ENCODE measurements at places on chromosomes 16 and 17. TPM values are rescaled to one million over a fixed set of nuclear protein-coding genes. Genes with fewer than 3 reads are reported as not detected.
A peak's percentile ranks its signal among the peaks of the same experiment; 100 is the strongest.

GRCh38 chr17:76296186-76296585, 11.9 kb downstream of the QRICH2 start:
- DNase-seq = no peak
- peaks cover 4% of the 10 kb centered on the region for H3K4me1 ChIP-seq
- no peak overlapping the region for H3K27ac ChIP-seq

GRCh38 chr16:69157196-69157595, 24.7 kb downstream of the UTP4 start:
- DNase-seq = no peak
- H3K27me3 ChIP-seq = no peaks in the 10 kb centered on the region
- H3K36me3 ChIP-seq = peaks cover 21% of the 10 kb centered on the region
- H3K27ac ChIP-seq = no peak overlapping the region

DNA sequence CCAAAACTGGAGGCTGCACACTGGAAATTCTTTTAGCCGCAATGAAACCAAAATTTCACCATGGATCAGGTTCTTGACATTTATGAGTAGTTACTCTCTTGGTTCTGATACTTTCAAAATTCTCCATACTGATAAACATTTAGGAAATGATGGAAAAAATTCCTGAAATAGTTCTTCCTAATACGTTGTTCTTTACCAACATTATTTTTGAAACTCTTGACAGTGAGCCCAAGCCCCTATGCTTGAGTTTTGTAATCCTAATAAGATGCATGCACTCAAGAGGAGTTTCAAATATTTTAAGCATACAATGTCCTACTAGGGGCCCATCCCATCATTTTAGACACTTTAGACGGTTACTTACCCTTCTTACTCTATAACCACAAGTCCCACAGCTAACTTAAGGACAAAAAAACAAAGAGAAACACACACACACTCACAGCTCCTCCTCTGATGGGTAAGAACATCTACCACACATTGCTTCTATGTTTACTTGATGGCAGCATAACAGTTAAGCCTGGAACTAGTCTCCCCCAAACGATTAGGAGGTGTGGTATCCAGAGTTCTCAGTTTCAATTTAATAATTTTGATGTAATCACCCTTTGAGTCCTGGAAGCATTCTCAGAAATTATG, 3.7 kb downstream of the VEZF1 start:
- H3K27ac ChIP-seq = no peak overlapping the region
- H3K36me3 ChIP-seq = peaks cover 14% of the 10 kb centered on the region
- peaks cover 31% of the 10 kb centered on the region for H3K4me1 ChIP-seq
- no peaks in the 10 kb centered on the region for H3K27me3 ChIP-seq
- no peak for DNase-seq
- no peak overlapping the region for H3K4me3 ChIP-seq

DNA sequence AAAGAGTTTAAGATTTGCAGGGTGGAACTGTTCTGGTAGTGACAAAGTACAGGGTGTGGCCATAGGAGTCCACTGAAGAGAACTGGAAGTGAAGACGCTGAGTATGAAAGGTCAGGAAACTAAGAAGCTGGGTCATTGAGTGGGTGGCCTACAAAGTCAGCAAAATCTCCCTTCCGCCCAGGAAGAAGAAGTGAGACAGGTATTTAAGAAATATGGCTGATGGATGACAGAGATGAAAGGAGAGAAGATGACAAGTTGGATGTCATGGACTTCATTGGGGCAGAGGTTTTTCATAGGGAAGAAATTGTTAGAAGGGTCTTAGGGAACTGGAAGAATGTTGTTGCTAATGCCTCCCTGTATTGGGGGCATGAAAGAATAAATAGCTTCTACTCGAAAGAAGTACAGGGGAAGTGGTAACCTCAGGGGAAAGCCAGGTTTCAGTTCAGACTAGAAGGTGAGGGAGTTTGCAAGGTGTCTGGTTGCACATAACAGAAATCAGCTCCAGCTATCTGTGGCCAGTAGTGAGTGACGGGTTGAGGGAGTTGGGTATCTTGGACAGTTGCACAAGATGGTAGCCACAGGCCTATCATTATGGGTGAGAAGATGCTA, 33.6 kb upstream of the MED13 start:
- no peaks in the 10 kb centered on the region for H3K36me3 ChIP-seq
- H3K27me3 ChIP-seq = no peaks in the 10 kb centered on the region
- H3K27ac ChIP-seq = no peak overlapping the region
- H3K4me3 ChIP-seq = no peak overlapping the region
- no peak for DNase-seq
- peaks cover 5% of the 10 kb centered on the region for H3K4me1 ChIP-seq

- no peak overlapping the region for H3K4me3 ChIP-seq
- H3K36me3 ChIP-seq = no peaks in the 10 kb centered on the region
- no peak for DNase-seq
- peaks cover 13% of the 10 kb centered on the region for H3K4me1 ChIP-seq
- no peak overlapping the region for H3K27ac ChIP-seq
Measured at GRCh38 chr17:65229621-65229995, 92.4 kb downstream of the RGS9 start.

DNA sequence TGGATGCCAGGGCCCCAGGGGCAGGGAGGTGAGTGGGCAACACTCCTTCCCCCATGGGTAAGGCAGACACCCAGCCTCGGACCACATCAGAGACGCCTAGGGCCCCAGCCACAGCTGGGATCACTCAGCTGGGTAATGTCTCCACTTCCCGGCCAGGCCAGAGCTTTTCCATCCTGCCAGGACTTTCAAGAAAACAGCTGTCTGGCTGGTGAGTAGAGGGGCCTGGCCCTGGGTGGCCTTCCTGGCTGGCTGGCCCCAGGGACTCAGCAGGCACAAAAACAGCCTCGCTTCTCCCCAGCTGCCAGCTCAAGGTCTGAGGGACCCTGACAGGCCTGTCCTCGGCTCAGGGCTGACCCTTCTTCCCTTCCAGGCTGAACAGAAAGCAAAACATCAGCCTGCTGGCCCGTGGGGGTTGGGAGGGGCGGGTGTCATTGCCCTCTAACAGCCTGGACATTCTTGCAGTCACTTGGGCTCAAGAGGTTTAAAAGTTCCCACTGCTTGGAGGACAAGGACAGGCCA, 45.3 kb upstream of the JPH3 start:
- H3K4me1 ChIP-seq = peaks cover 9% of the 10 kb centered on the region
- no peaks in the 10 kb centered on the region for H3K36me3 ChIP-seq
- no peak for DNase-seq
- H3K27ac ChIP-seq = no peak overlapping the region

DNA sequence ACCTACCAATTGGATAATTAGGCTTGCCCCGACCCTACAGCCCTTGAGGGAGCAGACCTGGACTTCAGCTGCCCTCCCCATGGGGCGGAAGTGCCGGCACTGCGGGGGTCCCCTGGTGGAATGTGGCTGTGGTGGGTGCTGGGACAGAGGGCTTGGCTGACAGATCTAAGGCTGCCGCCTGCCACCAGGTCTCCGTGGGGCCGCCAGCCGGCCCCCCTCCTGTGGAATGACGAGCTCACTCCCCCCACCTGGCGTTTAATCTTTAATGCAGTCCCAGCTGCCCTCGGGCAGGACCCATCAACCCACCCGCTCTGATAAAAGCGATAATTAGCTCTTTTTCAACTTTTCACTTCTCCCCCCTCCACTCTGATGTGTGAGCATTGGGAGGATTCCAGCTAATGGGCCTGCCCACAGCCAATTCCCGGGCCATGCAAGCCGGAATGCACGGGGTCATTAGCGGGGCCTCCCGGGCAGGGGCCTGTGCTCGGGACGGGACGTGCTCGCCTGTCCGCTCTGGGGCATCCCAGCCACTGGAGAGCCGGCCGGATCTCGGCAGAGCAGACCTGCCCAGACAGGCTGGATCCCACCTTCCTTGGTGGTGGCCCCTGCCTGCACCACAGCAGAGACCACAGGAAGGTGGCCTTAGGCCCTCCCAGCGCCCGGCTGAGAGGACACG, 28.3 kb upstream of the GOSR2 start:
- no peaks in the 10 kb centered on the region for H3K4me1 ChIP-seq
- DNase-seq = no peak
- H3K36me3 ChIP-seq = no peaks in the 10 kb centered on the region

GRCh38 chr17:77444628-77444983, 303.8 kb downstream of the SEC14L1 start:
- DNase-seq = no peak
- no peaks in the 10 kb centered on the region for H3K27me3 ChIP-seq
- H3K36me3 ChIP-seq = no peaks in the 10 kb centered on the region
- H3K4me1 ChIP-seq = peaks cover 9% of the 10 kb centered on the region

DNA sequence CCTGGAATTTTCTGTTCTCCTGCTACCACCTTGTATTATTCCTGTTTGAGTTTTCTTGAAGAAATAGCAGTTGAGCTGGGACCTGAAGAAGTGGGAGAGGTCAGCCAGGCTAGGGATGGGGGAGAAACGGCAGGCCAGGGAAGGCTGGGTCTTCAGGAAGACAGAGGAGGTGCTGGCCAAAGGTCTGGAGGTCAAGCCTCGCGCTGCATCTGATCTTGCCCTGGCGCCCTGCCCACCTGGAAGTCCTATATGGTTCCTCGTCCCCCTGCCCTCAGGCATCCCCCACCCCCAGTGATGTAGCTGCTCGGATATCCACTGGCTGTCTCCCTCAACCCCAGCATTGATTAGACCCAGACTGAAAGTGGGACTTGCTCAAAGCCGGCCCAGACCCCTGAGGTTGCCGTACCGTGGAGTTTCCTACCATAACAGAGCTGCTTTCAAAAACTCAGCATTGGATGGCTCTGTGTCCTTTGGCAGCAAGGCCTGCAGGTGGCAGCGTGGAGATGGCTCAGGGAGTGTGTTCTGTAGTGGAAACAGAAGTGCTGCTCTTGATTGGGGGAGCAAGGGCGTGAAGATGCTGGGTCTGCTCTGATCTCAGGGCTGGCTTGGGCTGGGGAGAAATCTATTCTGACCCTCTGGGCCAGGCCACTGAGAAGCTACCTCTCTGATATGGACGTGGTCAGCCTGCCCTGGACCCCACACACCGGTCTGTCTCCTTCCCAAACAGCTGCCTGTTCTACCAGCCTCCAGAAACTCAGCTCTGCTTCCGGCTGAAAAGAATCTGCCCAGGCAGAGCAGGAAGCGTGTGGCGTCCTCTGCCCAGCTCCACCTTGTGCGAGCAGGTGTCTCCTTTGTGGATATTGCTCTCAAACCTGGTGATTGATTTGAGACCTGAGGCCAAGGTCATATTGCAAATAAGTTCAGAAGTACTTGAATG, 107.0 kb upstream of the CACNG5 start:
- no peak overlapping the region for H3K4me3 ChIP-seq
- no peaks in the 10 kb centered on the region for H3K36me3 ChIP-seq
- H3K27me3 ChIP-seq = no peaks in the 10 kb centered on the region
- no peaks in the 10 kb centered on the region for H3K4me1 ChIP-seq
- peak; percentile 61 for DNase-seq

DNA sequence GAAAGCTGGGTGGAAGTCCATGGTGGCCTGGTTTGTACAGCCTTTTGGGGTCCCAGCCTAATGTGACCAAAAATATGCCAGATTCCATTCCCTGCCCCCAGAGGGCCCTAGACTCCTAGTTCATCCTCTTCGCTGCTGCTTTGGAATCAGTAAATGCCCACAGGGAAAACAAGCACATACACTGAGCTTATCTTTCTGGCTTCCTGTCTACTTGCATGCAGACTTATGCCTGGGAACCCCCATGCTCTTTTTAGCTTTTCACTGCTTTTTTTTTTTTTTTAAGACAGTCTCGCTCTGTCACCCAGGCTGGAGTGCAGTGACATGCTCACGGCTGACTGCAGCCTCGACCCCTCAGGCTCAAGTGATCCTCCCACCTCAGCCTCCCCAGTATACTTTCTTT, 6.2 kb upstream of the CD300LG start:
- H3K27ac ChIP-seq = no peak overlapping the region
- H3K36me3 ChIP-seq = no peaks in the 10 kb centered on the region
- no peaks in the 10 kb centered on the region for H3K4me1 ChIP-seq
- H3K4me3 ChIP-seq = no peak overlapping the region

DNA sequence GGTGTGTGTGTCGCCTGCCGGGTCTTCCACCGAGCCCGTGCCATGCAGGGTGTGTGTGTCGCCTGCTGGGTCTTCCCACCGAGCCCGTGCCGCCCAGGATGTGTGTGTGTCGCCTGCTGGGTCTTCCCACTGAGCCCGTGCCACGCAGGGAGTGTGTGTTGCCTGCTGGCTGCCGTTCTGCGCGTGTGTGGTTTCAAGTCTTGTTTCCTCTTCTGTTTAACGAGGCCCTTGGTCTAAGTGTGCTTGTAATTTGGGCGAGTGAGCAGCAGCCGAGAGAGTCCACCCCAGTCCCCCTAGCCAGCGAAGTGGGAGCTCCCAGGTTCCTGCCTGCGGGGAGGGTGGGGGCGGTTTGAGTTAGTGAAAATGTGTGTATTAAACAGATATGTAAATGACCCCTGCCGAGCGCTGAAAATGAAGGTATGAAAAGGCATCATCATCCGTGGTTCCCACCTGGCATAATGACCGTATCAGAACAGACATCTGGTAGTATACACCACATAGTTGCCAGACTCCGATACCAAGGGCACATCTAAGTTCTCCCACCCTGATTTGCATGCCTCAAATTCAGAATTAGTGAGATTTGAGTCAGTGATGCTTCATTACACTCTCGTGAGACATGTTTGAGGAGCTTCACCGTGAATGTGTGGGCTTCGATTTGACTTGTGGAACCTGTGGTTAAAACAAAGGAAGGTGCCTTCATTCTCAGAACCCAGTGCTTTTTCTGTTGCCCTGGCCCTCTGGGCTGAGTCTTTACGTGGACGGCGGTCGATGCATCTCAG, 114.5 kb upstream of the CHMP6 start:
- no peaks in the 10 kb centered on the region for H3K4me1 ChIP-seq
- H3K27me3 ChIP-seq = no peaks in the 10 kb centered on the region
- H3K4me3 ChIP-seq = no peak overlapping the region
- peaks cover 5% of the 10 kb centered on the region for H3K36me3 ChIP-seq

DNA sequence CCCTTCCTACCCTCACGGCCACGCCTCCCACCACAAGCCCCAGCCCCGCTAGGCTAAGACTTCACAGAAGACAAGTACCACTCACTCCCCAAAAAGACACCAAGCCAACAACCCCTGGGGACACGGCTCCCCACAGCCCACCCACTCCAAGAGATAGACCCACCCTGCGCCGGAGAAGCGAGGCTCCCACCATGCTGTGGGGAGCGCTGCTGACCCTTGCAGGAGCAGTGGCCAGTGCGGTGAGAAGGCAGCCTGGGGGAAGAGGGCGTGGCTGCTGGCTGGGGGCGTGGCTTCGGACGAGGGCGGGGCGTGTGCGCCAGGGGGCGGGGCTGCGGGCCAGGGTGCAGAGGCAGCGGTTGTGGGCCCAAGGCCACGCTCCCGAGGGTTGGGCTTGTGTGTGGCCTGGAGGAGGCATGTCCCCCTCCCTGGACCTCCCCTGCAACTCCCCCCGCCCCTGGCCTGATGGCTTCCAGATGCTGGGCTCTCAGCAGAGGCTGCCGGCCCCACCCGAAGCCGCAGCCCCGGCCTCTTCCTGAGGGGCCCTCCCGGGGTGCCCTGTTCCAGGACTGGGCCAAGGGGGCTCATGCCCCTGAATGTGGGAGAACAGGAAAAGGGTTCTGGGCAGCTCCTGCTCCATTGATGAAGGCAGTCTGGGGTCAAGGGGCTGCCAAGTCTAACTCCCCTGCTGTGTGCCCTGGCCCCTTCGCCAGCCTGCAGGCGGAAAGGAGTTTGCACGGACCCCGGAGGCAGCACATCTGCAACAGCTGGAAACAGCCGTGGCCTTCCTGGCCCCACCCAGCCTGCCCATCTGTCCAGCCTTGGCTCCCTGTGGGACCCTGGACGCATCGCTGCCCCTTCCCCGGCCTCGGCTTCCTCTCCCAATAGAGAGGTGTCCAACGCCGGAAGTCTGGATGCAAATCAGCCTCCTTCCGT, 9.1 kb downstream of the TFAP4 start:
- no peaks in the 10 kb centered on the region for H3K4me1 ChIP-seq
- no peak overlapping the region for H3K4me3 ChIP-seq
- DNase-seq = no peak
- H3K27me3 ChIP-seq = no peaks in the 10 kb centered on the region

GRCh38 chr17:77471984-77472461, 331.3 kb downstream of the SEC14L1 start:
- no peak overlapping the region for H3K27ac ChIP-seq
- no peak for DNase-seq
- no peaks in the 10 kb centered on the region for H3K27me3 ChIP-seq
- H3K36me3 ChIP-seq = no peaks in the 10 kb centered on the region

SEPTIN12 gene
- not detected for total RNA-seq

KIF18B gene
- total RNA-seq = 50.3 TPM

ERBB2 gene
- total RNA-seq = 32.9 TPM

Data from endothelial cell of umbilical vein (primary cell).